Right ventricle myocardium inferior (tissue), 1 donor: ENCODE measurements at places on chromosomes 1 and 21.

DNA sequence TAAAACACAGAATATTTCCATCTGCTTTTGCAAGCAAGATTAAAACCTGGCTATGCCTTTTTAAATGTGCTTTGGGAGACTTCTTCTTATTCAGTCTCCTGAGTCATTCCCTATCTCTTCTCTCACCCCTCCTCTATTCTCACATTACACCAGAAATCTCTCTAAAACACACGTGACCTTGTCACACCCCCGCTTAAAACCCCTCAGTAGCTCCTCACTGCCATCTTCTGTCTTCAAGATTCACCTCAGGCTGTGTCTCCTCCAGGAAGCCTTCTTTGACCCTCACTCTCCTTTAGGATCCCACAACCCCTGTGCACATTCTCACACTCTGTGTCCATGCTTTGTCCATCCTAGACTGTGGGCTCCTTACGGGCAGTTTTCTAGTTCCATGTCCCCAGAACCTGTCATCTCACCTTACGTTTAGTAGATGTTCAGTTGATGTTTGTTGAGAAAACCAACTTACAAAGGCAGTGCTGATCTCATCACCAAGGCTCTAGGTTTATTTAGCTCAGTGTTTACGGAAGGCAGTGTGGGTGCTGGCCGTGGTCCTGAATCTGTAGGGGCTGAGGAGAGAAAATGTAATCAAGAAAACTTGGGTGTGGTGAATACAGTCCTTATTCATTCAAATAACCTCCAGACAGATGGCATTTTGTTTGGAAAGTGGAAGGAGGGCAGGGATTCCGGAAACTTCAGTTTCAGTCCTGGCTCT, 143.5 kb downstream of the DMRTA2 start:
- no peak for DNase-seq

DNA sequence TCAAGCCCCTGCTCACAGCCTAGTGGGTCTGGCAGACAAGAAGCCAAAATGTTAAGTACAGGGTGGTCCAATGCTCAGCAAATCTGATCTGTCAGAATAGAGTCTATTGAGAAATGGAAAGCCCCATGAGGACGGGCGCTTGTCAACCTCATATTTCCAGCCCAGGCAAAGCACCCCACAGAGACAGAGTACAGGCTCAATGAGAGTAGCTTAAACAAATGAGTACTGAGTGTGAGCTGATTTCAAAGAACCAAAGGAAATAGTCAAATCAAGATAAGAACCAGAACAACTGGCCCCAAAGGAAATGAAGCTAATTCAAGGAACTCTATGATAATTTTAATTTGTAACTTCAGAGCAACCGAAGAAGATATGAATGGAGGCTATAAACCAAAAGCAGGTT, 44.6 kb upstream of the SLC30A1 start:
- no peak for DNase-seq

- no peak for DNase-seq
These were observed 3.3 kb downstream of the TMEM51 start for GRCh38 chr1:15156807-15157380.

DNA sequence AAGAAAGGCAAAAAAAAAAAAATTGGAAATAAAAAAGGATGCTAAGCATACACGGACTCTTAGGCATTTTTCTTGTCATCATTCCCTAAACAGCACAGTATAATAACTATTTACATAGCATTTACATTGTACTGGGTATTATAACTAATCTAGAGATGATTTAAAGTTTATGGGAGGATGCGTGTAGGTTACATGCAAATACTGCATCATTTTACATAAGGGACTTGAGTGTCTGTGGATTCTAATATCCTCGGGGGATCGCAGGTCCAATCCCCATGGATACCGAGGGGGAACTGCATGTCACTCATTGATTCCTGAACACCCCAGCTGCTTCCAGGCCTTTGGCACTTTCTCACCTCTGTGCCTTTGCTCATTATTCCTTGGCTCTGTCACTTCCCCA, 57.8 kb upstream of the SIPA1L2 start:
- no peak for DNase-seq

- DNase-seq, result peak; percentile 99
These were observed 1.3 kb upstream of the DNAJC16 start for GRCh38 chr1:15525050-15526020.
